ENCODE measurements at places on chromosomes 2 and 18.
A peak's percentile ranks its signal among the peaks of the same experiment; 100 is the strongest.

GRCh38 chr2:12787891-12788801, 71.4 kb downstream of the TRIB2 start:
- no peak for DNase-seq

GRCh38 chr2:7281231-7282201, 364.3 kb downstream of the RNF144A start:
- DNase-seq, result no peak

- no peak for DNase-seq
Observed at GRCh38 chr2:149648282-149649030, 60.9 kb upstream of the MMADHC start.

DNA sequence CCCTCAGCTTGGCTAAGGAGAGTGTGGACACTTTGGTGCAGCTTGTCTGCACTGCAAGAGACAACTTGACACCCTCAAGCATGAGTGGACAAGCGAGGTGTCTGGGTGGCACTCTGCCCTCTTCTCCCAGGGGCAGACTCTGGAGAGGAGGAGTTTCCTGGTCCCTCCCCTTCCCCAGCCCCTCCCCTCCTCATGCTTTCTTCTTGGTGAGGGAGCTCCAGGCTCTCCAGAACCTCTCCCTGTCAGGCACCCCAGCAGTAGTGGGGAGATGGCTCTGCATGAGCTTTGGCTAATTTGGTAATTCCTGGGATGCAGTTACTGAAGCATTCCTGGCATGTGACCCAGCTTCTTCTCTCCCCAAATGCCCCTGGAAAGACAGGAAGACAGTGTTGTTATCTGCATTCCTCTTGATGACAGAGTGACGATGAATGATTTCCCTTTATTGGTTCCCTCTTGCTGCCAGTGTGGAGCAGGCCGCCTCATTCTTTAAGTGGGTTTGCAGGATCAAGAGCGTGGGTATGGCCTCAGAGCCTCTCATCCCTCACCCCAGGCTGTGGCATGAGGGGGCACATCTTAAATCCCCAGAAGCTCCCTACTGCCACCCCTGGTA, 89.2 kb downstream of the STPG4 start:
- no peak for DNase-seq

- DNase-seq, result no peak
Observed at GRCh38 chr2:10614939-10615338, 74.8 kb downstream of the NOL10 start.

GRCh38 chr2:240931319-240931949, 25.3 kb downstream of the CROCC2 start:
- DNase-seq, result no peak

DNA sequence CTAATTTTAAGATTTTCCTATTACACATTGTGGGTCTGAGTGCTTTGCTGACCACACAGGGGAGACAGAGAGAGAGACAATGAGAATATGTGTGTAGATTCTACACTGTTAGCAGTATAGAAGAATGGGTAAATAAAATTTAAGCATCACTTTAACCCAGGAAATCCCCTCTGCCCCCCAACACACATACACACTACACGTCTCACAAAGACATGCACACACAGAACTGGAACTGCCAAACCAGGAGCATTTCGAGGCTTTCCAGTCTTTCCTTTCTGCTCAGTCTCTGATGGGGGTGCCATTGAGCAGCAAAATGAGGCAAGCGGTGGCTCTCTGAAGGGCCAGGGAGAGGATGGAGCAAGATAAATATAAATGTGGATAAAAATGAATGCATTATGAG, 2.5 kb downstream of the MERTK start:
- DNase-seq, result no peak

GRCh38 chr18:24878289-24878688, 417.9 kb downstream of the HRH4 start:
- peak; percentile 47 for DNase-seq

GRCh38 chr2:10415048-10415447, 33.1 kb downstream of the ODC1 start:
- no peak for DNase-seq

- no peak for DNase-seq
Observed at GRCh38 chr2:173401716-173402326, 47.1 kb downstream of the CDCA7 start.

DNA sequence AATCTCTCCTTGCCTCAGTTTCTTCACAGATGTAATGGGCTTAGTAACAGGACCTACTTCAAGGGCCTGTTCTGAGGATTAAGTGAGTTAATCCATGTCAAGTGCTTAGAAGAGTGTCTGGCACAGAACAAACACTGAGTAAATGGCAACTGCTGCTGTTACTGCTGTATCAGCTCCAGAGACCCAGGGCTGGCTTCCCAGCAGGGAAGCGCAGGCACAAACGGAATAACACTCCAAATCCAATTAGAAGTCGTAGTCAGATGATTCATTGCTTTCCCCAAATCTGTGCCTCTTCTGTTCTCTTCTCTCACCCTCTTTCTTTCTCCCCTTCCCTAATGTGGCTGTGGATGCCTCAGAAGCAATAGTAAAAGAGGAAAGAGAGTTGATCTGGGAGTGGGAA, 101.1 kb upstream of the FZD7 start:
- no peak for DNase-seq

DNA sequence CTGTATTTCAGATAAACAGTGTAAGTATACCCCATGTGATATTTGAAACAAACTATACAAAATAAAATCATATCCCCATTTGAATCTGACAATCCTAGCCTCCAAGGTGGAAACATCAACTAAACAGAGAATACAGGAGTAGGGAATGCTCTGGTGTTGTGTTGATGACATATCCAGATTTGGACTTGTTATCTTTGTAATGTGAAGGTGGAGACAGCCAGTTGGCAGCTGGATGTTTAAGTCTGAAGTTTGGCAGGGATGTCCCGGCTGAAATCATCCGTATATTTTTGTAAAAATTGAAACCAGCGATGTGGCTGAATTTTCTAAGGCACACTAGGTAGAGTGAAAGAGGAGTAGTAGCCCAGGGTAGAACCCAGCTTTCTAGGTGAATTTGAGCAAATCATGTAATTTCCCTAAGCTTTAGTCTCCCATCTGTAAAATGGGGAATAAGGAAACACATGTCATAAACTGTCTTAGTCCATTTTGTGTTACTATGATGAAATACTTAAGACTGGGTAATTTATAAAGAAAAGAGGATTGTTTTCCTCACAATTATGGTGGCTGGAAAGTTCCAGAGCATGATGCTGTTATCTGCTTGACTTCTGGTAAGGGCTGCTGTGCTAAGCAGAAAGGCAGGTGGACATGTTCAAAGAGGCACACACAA, 246.6 kb upstream of the APCDD1 start:
- DNase-seq, result no peak

DNA sequence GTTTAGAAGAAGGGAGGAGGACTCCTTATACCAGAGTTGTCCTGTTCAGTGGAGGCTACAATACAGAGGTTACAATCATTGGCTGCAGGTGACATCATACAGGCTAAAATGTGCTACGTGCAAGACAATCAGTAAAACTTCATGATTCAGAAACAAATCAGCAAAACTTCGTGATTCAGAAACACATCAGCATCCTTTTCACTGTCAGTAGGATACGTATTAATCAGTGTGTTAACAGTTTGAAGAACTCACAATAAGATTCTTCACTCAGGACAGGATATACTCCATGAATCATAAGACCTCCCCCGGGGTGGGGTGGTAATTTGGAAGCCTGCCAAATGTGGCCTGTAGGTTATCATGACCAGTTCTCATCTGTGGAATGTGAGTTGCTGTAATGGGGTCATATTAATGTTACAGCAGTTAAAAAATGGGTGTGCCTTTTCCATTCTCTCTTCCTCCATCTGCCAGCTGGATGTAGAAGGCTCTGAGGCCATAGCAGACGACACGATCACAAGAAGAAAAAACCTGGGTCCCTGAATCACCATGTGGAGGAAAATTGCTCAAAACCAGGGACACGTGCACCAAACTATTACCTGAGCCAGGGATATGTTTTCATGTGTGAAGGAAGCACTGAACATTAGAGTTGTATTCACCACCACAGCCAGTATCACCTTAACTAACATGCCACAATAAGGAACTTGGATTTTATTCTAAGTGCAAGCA, 134.8 kb upstream of the CREB1 start:
- DNase-seq, result no peak

DNA sequence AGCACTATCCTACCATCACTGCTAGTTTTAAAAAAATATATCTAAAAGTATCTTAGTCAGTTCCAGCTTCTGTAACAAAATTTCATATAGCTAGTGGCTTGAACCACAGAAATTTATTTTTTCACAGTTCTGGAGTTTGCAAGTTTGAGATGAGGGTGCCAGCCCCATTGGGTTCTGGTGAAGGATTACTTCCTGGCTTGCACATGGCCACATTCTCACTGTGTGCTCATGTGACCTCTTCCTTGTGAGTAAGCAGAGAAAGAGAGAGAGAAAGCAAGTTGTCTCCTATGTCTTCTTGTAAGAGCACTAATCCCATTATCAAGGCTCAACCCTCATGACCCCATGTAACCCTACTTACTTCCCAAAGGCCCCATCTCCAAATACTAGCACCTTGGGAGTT, 158.9 kb downstream of the DOK6 start:
- DNase-seq, result no peak

GRCh38 chr2:207603486-207603885, 21.7 kb downstream of the METTL21A start:
- DNase-seq, result no peak

DNA sequence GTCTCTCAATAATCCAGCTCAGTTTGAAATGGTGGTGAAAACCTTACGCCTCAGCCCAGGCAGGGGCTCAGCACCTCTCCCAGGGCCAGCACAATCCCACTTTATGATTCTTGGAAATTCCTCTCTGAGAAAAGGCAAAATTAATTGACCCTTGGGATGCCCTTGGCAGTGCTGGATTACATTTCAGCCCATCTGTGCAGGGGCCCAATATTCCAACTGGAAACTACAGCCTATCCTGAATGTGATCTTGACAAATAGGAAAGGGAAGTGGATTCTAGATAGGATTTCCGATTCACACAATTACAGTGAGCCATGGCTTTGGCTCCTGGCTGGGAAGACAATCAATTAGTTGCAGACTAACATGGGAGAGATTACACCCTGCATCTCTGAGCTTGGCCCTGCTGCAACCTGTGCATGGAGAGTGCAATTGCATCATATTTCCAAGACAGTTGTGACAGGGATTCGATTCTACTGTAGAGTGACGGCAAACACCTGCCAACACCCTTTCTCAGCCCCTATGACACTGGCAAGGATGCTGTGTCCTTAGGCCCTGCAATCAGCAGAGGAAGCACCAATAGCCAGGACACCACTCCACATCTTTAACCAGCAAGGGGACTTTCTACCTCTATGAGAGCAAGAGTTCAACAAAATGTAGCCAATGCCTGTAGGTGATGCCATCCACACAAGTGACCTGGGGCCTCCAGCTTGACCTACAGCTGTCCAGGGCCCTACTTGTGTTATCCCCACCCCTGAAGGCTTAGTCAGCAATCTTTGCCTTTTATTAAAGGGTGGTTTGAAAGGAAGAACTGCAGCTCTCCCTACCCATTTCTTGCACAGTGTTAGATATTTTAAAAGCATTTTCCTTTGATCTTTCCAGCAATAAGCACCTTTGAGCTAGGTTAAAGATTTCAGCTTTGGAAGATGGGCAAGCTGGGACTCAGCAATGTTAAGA, 187.2 kb upstream of the HS6ST1 start:
- no peak for DNase-seq

GRCh38 chr2:190627448-190628412, 21.2 kb upstream of the NAB1 start:
- DNase-seq, result peak; percentile 69

DNA sequence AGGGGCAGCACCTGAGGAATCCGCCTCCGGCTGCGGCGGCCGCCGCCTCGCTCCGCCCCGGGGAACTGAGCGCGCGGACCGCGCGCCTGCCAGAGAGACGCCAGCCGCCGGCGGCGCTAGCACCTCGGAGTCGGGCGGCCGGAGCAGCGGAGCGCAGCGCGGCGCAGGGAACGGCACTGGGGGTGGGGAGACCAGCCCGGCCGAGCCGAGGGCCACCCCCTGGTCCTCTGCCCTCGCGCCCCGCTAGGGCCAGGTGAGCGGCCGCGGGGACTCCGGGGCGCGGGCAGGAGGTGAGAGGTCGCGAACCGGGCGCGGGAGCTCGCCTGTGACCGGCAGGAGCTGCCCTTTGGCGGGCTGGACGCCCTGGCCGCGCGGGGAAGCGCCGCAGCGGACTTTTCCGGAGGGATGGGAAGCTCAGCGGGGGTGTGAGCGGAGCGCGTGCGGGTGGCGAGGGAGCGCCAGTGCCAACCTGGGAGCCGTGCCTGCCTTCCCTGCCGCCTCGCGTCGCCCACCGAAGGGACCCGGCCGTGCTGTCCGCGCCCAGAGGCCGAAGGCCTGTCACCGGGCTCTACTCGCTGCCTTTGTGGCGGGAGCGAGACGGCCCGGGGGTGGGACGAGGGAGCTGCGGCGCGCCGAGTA, at the start of gene GREB1L:
Gene GREB1L (plus strand): TSS at position 92 of the 639 bp plus-strand sequence. CDS start 141,287 bp downstream, outside the sequence.
- no peak for DNase-seq

DNA sequence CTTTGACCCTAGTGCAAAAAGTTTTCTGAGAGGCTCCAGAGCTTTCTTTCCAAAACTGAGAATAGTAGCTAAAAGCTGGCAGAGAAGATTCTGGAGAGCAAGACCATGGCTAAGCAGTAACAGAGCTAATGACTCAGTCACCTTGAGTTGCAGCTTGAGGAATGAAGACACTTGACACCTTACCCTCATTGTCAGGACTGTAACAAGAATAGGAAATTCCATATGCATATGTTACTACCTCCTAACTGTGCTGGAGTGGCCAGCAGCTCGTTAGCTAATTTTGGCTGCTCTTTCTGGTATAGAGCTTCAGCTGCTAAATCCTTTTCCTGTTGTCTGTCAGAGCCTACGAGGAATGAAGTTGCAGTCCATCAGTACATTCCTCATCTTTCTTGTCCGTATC, 68.6 kb upstream of the LHCGR start:
- DNase-seq, result no peak

DNA sequence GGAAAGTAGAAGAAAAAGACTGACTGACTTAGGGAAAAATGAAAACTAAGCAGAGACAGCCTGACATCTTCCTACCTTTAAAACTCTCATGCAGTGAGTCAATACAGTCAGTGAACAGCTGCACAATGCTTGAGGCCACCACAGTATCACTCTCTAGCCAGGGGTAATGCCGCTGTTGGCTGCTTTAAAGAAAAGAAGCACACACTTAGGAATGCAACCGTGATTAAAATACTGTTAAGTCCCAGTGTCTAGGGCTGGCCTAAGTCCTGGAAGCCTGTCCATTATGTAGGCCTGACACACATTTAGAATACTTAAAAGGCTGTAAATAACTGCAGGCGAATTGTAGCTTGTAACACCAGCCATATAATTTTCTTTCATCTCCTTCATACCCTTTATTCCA, 50.7 kb downstream of the SIGLEC15 start:
- no peak for DNase-seq

DNA sequence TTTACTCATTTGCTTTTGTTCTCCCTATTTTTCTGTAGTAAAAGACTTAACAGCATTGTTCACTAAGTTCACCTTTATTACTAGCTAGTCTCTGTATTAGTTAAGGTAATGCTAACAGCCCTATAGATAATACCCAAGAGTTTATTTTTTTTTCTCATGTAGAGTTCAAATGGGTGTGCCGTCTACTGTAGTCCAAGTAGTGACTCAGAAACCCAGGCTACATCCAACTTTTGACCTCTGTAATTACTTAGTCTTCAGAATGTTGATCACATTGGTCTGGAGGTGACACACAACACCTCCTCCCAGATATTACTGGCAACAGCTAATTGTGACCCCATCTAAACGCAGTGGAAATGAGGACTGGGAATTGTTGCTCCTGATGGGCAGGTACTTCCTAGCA, 7.7 kb downstream of the COQ10B start:
- no peak for DNase-seq
